Stimulated activated CD4-positive, alpha-beta T cell treated with anti-CD3 and anti-CD28 coated beads, Interleukin-1b, Interleukin-23, amount 100 ng/mL, for 4 hours (primary cell): ENCODE measurements at places on chromosomes 7 and 10.

DNA sequence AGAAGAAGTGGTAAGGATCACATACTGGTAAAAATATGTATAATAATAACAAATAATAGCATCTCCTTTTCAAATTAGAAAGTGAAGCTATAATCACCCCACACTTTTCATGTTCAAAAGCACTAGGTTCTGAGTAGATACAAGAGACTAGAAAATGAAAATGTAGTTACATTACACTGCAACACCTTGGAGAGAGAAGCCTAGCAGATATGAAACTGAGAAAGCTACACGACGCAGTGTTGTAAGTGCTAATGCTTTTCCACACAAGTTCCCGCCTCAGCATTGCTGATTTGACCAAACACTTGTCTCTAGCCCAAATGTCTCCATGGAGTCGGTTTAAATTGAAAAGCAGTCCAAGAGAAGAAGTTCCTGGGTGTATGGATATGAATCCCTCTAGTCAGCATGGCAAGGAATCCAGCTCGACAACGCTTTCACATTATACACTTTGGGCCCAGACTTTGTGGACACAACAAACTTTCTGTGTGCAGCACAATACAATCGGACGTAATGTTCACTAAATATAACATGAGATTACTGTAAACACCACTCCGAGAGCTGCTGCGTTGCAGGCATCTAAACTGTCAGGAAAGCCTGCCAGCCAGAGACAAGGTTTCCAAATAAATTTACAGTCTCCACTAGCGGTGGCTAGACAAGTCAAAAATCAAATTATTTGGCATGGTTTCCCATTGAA is 1.7 kb downstream of the PDE1C start:
- no peak for DNase-seq

DNA sequence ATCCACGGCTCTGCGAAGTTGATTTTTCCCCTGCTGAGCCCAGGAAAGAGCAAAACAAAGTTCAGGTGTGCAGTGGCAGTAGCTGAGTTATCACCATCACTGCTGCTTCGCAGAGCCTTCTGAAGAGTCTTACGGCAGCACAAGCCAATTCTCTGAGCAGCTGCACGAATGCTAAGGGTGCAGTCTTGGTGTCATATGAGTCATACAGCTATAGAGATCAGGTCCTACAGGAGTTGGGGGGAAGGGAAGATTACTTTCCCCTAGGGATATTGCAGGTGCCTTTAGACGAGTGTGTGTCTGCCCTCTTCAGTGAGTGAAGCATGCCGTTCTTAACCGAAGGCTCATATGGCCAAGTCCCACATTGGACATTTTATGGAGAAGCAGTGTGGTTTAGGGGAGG is 227.8 kb downstream of the CELF2 start:
- no peak for DNase-seq

GRCh38 chr7:159218170-159218569 is 73.5 kb upstream of the VIPR2 start:
- DNase-seq = no peak

DNA sequence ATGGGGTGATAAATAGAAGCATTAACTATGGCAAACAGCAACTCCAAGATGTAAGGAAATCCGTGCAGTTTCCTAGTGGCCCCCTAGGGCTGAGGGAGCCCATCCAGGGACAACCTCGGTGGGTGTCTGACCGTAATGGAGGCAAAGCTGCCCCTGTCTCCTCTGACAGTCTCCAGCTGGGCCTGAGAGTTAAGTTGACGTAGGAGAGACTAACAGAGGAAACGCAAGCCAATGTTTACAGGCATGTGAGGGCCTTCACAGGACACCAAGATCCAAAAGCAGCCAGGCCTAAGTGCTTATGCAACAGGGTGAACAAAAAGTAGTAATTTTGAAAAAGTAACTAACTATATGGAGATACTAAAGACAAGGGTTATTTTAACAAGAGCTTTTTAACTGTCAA is 330.0 kb upstream of the C7orf33 start:
- no peak for DNase-seq

- no peak for DNase-seq
Measured at GRCh38 chr10:12473491-12473890, 124.1 kb downstream of the CAMK1D start.

- DNase-seq = no peak
Measured at GRCh38 chr10:34380856-34381255, 434.2 kb downstream of the PARD3 start.
